ENCODE measurements at places on chromosomes 1 and 21.

DNA sequence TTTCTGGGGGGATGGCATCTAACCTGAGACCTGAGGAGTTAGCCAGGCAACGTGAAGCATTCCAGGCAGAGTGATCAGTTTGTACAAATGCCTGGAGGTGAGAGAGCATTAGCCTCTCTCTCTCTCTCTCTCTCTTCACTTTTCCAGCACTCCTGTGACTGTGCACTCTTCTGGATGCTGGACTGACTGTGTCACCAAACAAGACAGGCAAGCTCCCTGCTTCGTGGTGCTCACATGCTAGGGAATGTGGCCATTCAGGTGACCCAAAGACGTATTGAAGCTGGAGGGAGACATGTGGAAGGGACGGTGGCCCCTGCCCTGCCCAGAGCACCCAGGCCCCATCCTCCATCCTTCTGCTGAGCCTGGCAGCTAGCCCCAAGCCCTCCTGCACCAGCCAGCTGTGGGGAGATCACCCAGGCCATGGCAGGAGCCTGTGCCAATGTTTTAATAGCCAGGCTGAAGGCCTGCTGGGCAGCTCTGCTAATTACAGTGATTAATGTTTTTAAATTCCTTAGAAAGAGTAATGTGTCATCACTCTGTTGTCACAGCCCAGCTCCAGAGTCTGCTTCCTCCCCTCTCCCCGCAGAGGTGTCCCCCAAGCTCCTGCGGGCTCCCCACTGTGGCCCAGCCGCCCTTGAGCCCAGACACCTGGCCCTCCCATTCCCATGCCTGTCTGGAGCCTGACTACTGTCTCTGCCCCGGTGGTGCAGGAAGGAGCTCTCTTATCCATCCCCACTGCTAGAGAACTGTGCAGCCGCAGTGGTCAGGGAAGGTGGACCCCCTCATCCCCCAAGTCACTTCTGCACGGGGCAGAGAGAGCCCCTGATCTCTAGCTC, 48.9 kb downstream of the UBIAD1 start:
- no peak for DNase-seq

DNA sequence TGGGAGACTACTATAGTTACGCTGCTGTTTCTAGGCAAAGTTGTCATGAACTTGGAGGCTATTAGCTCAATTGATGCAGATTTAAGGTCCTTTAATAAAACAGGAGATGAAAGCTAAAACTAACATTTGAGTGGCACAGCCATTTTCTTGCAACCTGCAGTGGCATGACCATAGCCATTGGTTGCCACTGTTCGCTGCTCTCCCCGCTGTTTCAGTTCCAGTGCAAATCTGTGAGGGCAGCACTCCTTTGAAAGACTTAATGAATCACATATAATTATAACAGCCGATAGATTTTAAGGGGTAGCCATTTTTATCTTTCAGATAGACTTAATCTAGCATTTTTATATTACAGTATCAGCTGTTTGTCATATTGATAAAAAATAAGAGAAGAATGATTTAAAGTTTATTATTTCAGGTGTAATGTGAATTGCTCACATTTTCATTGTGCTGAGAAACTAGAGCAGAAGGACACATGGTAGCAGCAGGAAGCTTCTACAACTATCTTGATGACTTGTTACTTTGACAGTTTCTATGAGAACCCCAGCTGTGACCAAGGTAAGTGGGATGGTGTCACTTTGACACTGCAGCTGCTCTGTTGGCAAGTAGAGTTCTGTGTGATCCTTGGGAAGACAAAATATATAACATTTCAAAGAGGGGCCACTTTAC, 203.7 kb downstream of the PLA2G4A start:
- no peak for DNase-seq

- DNase-seq: no peak
These were observed 10.5 kb upstream of the BACH1 start for GRCh38 chr21:29288239-29288638.

DNA sequence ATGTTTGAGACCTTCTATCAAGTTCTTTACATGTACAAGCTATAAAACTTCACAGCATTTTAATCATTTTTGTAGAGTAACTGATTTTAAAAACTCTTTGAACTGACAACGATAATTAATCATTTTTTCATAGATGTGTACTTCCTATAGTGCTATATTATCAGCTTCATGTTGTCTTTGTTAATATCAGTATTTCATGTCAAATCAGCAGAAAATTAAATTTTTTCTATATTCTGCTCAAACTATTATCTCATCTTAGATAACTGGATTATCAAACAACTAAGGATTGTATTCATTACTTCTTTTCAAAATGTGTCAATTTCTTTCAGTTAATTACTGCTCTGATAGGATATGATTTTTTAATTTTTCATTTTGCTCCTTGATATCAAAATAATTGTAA, 214.6 kb upstream of the RGS18 start:
- DNase-seq: no peak

DNA sequence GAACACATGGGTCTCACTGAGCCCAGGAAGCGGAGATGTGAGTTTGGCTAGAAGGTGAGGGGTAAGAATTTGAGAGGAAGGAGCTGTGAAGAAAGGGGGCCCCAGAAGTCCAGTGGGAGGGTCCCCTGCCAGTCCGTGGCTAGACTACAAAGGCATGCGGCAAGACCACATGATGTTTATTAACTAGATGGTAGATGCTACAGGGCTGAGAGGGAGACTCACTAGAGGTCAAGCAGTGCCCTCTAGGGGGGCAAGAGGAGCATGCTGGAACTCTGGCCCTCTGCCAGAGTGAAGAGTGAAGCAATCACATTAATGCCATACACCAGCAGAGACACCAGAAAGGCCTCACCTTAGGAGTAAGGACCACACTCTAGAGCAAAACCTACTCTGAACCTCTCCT, 12.2 kb downstream of the KIAA0319L start:
- peak; percentile 70 for DNase-seq

- DNase-seq: no peak
These were observed 16.8 kb upstream of the DLGAP3 start for GRCh38 chr1:34946211-34946610.

DNA sequence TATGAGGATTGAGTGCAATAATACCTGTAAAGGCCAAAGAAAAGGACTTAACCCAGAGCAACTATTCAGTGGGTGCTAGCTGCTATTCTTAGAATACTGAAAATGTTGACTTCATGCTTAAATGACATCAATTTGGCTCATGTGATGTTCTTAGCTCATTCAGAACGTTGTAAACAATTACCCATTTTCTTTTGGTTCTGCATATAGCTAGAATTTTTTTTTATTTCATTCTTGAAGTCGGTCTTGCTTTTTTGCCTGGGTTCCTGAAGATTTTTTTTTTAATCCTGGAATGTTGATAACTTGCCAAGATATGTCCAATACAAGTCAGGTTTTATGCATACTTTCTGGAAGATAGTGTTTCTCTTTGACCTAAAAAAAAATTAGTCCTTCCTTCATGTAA, 772.0 kb downstream of the LTN1 start:
- DNase-seq: no peak

DNA sequence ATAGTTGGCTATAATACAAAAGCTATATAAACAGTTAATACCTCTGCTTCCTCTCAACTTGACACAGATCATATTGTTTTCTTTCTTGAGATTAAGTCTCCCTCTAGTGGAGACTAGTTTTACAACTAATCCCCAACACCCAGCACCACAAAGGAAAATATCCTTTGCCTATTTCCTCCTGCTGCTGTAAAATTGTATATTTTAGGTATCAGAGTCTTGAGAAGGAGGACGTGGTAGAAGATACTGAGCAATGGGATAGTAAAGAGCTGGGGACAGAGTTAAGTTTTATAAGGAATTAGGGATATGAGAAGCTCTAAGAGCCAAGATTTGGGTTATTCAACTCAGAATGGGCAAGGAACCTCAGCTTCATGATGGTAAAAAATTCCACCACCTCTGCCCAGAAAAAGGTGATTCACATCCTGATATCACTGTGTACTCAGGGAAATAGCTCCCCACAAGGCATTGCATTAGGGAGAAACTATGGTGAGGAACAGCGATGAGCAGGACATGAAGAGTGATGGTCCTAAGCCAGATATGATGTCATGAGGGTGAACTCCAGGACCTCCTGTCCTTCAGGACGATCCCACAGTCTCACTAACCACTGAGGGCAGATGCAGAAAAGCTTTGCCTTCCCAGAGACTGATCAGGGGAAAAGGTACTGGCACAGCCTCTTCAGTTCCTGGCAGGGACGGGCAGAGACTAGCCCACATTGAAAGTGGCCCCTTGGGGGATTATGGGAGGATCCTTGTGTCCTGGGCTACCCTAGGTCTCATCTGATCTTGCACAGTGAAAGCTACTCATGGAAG, 14.7 kb upstream of the CFAP126 start:
- DNase-seq: no peak

- DNase-seq: no peak
These were observed 50.7 kb downstream of the SPATA17 start for GRCh38 chr1:217681806-217682205.

DNA sequence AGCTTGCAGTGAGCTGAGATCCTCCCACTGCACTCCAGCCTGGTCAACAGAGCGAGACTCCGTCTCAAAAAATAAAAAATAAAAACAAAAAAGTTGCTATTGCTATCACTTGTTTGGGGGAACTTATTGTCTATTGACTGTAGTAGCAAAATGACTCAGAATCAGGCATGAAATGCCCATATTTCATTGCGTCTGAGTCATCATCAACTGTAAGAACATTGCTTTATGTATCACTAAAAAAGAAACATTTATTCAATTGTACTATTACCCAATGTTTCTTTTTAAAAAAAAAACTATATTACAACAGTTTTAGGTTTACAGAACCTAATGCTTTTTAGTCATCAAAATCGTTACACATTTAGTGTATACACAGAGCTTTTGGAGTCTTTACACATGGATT, 91.0 kb upstream of the FMN2 start:
- no peak for DNase-seq

- no peak for DNase-seq
These were observed 42.9 kb upstream of the LRRN2 start for GRCh38 chr1:204728456-204728855.

DNA sequence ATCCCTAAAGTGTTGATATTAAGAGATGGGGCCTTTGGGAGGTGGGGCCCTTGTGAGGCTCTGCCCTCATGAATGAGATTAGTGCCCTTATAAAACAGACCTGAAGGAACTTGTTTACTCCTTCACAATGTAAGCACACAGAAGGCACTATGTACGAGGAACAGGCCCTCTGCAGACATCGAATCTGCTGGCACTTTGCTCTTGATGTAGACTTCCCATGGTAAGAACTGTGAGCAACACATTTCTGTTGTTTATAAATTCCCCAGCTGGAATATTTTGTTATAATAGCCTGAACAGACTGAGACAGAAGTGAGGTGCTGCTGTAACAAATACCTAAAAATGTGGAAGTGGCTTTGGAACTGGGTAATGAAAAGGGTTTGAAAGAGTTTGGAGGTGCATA, 193.2 kb downstream of the TGFB2 start:
- DNase-seq: no peak

DNA sequence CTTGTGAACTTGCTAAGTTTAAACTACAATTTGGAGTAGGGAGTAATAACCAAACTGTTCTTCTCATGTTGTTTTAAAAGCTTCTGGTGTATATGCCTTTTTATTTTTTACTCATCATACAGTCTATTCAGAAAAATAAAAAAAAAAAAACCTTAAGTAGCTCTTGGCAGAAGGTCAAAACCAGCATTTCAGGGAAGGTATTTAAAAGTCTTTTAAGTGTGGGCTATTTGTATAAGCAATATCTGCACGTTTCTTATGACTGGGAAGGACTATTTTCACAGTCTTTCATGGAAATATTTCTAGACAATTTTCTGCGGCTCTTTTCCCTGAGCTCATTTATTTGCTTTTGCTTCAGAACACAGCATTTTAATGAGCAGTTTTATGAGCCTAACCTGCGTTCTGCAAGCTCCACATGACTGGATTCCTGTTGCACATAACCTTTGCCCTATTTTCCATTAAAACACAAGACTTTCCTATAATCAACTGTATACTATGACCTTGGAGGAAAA, 60.9 kb upstream of the C1orf105 start:
- no peak for DNase-seq

GRCh38 chr1:99669821-99670220, 23.9 kb downstream of the PALMD start:
- no peak for DNase-seq

- no peak for DNase-seq
These were observed 1.6 kb upstream of the CD52 start for GRCh38 chr1:26315874-26316850.

DNA sequence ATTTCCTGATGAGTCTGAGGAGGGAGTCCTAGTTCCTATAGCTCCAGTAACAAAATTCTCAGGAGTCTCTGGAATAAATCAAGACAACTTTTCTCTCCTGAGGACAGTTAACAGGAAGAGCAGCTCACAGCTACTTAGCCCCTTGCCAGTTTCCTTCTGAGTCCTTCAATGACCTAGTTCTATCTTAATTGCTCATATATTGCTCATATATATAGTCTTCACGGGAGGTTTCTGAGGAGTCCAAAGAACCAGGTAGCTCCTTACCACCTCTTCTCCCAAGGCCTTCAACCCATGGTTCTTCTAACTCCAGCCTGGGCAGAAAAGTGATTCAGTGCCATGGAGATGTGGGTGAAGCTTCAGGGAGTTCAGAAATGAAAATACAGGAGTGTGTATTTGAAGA, 4.6 kb downstream of the AMIGO1 start:
- DNase-seq: no peak

DNA sequence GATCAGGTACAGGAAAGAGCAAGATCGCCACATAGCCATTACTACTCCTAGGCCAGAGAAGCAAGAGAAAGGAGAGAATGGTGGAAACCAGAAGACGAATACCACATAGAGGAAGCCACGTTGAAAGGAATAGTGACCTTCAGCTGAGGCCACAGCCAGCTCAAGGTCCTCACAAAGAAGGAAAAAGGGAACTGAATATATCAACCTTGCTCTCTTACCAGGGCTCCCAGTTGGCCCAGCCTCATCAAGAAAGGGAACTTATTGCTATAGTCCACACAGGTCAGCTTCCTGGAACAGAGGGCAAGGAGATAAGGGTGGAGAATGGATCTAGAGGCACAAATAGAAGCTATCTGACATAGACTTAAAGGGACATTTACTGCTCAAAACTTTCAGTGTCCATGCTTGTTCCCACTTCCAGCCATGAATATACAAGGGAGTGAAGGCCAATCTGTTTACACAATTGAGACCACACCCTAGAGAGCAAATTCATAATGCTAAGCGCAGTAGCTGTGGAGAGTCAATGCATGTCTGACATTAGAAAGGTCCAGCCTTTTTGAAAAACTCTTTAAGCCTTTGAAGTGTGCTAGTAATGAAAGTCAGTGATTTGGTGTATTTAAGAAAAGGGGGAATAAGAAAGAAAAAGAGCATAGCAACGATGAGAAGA, 120.7 kb upstream of the ZC3H11B start:
- DNase-seq: no peak

DNA sequence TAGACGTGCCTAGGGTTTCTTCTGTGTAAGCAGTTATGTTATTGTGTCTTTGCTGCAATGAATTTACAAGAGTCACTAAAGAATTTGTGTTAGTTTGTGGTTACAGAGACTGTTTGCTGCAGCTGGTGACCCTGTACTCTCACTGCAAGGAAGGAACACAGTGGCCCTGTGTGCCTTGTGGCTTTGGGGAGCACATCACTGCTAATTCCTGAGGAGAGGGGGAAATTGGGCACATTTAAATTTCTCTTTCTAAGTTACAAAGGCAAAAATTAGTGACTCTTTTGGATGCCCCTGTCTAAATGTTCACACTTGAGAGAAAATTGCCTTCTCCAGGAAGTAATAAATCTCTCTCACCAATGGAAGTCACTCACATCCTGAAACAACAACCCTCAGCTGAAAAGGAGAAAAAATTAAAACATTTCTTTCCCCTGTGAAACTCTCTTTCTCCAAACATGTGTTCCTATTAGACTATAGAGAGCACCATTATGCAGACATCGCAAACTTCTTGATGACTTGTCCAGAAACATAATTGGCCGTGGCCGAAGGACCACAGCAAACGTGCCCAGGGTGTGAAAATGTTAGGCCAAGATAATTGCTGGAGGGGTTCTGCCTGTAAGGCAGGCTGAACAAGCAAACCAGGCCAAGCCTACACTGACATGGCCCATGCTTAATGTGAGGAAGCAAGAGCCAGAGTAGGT, 32.3 kb upstream of the SPAG17 start:
- no peak for DNase-seq
